Stimulated activated CD4-positive, alpha-beta T cell treated with anti-CD3 and anti-CD28 coated beads, Interleukin-1b, Interleukin-23, amount 100 ng/mL, for 1 hour (primary cell): ENCODE measurements at places on chromosomes 5 and 9.

DNA sequence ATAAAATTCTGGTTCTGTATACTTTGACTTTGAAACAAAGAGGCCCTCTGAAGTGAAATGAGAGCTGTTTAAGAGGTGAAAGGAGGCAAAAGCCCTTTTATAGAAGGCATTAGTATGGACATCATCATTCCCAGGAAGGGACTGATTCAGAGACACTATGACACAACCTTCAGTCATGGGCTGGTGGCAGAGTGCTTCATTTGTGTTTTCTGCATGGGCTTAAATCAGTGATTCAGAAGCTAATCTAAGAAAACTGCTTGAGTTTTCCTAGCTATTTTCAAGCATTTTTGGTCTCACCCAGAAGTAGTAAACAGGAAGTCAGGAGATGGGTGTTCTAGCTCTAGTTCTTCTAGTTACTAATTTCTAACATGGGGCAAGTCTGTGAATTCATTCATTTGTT is 288.9 kb downstream of the TRPM3 start:
- no peak for DNase-seq

DNA sequence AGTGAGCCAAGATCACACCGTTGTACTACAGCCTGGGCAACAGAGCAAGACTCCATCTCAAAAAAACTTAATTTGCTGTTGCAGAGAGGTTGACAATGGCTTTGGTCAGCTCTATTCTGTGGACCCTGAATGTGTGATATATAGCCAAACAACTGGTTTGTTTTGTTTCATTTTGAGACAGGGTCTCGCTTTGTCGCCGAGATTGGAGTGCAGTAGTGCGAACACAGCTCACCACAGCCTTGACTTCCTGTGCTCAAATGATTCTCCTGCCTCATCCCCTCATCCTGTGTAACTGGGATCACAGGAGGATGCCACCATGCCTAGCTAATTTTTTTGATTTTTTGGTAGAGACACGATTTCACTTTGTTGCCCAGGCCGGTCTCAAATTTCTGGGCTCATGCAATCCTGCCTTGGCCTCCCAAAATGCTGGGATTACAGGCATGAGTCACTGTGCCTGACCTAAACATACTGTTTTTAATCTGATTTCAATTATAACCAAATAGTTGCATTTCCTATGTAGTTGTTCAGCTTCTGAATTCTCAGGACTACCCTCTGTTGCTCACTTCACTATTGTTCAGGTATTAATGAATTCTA is 9.8 kb downstream of the RNF183 start:
- DNase-seq: no peak

DNA sequence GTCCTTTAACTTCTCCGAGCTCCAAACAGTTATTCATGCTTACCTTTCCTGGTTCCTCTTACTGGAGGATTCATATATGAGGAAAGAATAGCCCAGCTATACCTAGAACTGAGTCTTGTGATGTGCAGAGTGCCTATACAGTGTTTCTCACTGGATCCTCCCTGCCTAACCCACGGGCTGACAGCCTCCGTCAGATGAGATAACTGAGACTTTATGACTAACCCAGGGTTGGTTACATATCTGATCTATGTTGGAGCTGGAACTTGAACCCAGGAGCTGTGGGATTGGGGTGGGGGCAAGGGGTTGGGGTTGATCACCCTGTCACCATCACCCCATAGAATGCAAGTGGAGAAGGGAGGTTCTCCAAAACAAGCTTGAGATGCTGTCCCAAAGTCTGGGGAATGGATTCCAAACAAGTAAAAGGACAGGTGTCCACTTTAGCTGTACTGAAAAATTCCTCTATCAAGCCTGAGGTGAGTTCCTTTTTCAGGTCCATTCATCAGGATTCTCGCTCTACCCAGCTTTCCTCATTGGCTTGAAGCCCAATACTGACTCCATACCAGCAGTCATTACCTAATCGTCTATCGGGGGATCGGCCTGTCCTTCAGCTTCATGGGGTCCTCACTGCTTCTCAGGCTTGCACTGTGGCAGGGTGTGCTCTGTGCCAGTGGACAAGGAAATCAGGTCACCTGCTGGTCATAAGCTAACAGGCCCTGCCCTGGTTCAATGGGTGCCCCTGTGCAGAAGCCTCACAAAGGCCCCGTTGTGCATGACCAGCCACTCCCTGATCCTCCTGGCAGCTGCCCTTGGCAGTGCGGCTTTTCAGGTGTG is 100.6 kb downstream of the ARHGAP26 start:
- DNase-seq: no peak

DNA sequence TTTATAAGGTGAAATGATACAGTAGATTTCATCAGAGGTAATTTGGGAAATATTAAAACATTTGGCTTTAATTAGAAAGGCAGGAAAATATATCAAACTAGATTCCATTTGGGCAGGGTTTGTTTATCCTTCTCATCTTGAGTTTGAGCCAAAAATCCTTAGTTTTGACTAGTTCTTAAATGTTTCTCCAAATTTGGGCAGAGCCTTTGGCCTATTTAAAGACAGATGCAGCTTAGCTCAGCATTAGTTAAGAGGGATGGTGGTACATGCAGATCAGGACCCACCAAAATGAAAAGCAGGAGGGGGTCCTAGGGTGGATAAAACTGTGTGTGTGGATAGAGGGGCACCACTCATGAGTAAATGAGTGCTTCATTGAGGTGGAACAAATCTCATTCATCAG is 20.3 kb upstream of the ARRDC3 start:
- DNase-seq: no peak

DNA sequence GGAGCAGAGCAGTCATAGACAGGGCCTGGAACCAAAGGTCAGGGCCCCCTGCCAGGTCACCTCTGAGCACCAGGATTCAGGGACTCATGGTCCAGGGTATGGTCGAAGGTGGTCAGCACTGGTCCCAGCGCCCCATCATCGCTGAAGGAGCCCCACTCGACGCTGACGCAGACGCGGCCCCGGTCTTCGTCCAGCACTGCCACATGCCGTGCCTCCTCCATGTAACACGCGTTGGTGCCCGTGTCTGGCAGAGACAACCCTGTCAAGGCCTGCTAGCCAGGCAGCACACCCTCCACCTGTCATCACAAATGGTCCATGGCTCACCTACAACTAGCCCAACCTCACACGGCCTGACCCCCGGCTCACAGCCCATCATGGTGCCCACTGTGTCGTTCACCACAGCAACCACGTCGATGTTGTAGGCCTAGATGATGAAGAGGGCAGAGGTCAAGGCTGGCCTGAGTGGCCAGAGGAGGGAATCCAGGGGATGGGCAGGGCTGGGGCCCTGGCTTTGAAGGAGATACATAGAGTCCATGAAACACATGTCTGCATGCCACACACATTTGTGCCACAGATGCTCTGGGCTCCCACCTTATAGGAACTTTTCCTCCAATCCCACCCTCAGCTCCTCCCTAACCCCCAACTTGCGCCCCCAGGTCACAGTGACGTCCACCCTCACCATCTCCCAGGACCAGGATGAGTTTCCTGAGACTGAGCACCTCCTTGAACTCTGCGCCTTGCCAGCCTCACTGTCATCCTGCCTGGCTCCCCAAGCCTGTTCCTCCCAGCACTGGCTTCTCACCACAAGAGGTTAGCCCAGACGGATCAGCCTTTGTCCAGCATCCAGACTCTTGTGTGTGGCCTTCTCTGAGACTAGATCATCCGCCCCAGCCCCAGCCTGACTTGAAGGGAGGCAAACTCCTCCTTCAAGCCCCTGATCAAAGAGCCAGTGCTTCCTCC is 9.5 kb downstream of the HK3 start:
- DNase-seq: no peak

GRCh38 chr5:149448831-149449714 is 70.0 kb upstream of the IL17B start:
- no peak for DNase-seq

GRCh38 chr9:134174073-134174449 is 9.7 kb upstream of the RNU6ATAC start:
- DNase-seq: no peak

DNA sequence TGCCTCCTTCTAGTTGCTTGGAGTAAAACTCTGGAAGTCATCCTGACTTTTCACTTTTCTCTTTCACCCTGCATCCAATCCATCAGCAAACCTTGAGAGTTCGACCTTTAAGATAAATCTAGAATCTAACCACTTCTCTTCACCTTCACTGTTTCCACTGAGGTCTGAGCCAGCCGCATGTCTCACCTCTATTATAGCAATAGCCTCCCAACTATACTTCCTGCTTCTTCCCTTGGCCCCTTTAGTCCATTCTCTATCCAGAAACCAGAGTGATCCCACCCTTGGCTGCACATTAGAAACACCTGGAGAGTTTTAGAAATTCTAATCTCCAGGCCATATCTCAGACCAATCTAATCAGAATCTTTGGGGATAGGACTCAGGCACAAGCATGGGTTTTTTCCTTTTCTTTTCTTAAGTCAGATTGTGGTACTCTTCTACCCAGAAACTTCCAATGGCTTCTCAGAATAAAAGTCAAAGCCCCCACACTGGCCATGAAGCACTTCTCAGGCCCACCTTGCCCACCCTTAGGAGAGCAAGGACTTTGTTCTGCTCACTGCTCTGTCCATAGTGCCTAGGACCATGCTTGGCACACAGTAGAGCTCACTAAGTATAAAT is 33.1 kb downstream of the MFAP3 start:
- no peak for DNase-seq

GRCh38 chr9:130745829-130746228 is 52.2 kb downstream of the EXOSC2 start:
- no peak for DNase-seq

DNA sequence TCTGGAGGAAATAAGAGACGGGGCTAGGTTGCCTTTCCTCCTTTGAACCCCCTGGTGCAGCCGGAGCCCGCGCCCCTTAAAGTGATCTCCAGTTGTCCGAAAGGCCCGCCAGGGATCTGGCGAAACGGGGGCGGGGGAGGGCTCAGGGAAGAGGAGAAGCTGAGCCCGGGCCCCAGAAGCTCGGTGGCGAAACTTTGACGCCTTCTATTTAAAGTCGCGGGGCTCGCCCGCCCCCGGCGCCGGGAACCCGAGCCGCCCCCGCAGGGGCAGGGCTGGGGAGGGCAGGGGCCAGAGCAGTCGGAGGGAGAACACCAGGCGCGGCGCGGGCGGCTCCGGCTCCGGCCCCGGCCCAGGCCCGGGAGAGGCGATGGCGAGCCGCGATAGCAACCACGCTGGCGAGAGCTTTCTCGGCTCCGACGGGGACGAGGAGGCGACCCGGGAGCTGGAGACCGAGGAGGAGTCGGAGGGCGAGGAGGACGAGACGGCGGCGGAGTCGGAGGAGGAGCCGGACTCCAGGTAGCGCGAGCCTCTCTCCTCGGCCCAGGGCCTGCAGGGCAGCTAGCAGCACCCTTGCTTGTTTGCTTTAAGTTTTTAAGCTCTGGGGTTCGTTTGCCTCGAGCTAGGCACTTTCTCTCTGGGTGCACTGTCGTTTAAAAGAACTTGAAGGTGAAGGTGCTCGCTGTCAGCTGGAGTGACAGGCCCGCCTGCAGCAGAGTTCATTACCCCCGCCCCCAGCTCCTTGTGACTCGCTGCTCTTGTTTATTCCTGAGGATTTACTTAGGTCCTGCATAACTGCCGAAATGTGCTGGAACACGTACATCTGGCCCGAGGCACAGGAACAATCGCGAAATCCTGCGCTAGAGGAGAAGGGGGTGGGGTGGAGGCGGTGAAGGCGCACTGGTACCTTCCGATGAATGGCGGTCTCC is at the start of gene CMYA5:
Gene CMYA5, plus strand, starts transcription at position 296 of the 926 bp plus-strand sequence. Its CDS starts 72 bp downstream, at position 368.
- no peak for DNase-seq

- DNase-seq: no peak
These were observed 463.9 kb upstream of the CDH9 start for GRCh38 chr5:27502236-27502635.

DNA sequence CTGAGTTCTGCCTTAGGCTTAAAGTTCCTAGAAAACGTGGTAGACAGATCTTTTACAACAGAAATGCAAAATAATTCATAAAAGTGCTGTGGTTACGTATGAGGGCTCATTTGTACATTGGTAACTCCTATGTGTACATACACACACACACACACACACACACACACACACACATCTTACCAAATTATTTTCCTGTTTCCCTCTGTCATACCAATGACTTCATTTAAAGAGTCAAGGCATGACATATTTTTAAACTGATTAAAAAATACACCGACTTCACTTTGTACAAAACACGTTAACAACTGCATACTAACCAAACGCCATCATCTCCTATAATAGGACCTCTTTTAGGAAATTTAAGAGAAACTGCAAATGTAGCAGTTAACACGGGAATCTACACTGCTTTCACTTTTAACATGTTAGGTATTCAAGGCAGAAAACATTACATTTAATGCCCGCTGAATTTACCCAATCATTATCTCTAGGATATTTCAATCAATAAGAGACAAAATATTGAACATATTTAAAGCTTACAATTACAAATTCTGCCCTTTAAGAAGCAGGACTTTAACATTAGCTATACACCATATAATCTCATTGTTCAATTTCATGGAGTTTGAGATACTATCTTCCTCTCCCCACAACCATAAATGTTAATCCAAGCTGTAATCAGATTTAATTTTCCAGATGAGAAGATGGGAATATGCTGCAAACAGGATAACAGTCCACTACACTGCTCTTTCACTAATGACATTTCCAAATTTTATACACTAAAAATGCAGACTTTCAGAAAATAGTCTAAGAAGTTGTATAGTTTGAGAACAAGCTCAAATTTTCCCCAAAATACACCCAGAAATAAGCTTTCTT is 133.1 kb downstream of the DENND1A start:
- no peak for DNase-seq

DNA sequence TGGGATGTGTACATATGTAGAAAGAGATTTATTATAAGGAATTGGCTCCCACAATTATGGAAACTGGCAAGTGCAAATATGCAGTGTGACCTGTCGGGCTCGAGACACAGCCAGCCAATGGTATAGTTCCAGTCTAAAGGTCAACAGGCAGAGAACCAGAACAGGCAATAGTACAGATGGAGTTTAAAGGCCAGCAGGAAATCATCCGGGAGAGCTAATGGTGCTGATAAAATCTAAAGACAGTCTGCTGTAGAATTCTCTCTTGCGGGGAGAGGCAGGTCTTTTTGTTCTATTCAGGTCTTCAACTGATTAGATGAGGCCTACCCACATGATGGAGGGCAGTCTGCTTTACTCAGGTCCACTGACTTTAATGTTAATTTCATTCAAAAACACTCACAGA is 21.8 kb downstream of the ANKRD31 start:
- no peak for DNase-seq

- DNase-seq: no peak
These were observed 124.7 kb upstream of the VLDLR start for GRCh38 chr9:2496934-2497333.

DNA sequence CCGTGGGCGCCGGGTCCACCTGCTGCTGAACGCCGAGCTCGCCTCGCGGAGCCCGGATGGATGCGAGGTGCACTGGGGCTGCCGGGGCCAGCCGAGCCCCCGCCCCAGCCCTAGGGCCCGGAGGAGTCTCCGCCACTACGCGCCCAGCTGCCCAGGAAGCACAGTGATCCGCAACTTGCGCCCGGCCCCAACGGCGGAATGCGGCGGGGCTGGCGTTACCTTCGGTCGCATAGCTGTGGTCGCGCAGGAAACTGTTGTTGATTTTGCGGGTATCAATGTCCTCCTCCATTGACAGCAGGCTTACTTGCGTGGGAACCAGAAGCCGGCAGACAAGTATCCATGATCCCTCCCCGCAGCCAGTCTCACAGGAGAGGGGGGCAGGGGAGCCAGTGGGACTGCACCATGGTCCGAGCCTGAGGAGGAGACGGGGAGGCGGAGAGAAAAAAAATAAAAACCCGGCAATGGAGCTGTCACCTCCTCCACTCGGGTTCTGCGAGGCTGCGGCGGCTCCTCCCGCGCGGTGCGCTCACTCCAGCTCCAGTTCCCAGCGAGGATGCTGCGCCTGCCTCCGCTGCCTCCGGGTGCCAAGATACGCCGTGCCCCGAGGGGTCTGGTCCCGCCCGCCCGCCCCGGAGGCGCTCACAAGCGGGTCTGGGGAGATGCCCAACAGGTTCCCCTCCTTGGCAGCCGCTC is 628 bp downstream of the PPP2R2B start:
- no peak for DNase-seq
